ENCODE measurements at places on chromosomes 12 and 14.

DNA sequence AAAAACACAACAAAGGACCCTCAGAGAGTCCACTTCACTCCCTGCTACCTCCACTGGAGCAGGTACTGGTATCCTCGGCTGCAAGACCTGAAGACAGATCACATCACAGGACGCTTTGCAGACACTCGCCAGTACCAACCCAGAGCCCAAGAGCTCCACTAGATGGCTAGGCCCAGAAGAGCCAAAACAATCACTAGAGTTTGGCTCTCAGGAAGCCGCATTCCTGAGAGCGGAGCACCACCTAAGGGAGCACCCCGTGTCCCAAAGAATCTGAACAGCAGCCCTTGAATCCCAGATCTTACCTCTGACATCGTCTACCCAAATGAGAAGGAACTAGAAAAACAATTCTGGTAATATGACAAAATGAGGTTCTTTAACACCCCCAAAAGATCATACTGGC is 399.8 kb downstream of the RAD51B start:
- ATAC-seq = no peak

- ATAC-seq = peak; percentile 47
Observed at GRCh38 chr14:64725261-64725815, 21.1 kb downstream of the PLEKHG3 start.

DNA sequence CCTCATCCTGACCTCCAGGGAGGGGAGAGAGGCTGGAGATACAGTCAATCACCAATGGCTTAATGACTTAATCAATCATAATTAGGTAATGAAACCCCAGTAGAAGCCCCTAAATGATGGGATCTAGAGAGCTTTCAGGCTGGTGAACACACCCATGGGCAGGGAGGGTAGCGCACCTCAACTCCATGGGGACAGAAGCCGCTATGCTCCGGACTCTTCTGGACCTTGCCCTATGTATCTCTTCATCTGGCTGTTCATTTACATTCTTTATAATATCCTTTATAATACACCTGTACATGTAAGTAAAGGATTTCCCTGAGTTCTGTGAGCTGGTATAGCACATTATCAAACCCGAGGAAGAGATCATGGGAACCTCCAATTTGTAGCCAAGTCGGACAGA is 205.9 kb downstream of the STXBP6 start:
- no peak for ATAC-seq

DNA sequence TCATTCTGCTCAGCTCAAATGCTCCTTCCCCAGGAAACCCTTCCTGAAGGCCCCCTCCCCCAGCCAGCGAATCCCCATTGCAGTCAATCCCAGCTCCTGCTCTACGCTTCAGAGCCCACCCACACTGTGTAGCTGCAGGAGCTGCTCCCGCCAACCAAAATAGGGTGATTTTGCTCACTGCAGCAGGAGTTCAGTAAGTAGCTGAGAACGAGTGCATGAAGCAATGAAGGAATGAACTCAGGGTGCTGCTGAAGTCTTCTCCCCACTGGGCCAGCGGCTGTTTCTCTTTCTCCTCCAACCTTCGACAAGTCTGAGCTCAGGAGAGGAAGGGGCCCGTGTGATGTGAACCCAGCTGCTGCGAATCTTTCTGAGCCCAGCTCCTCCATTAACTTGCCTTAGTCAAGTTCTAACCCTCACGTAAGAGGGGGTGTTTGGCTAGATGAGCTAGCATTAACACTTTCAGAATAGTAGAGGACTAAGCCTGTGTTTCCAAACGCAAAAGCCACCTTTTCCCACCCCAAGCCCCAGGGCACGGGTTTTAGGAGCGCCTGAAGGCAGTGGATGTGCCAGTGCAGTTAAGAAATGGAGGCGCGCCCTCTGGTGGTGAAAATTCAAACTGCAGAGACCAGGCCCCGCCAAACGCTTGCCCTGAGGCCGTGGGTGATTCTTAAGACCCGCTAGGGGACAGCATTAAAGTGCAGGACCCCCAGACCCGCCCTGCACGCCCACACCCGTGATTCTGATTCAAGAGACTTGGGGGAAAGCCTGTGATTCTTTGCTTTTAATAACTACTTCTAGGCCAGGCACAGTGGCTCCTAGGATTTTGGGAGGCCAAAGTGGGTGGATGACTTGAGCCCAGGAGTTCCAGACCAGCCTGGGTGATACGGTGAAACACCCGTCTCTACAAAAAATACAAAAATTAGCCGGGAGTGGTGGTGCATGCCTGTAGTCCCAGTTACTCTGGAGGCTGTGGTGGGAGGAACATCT is 11.9 kb upstream of the SERPINA4 start:
- ATAC-seq = peak; percentile 82

DNA sequence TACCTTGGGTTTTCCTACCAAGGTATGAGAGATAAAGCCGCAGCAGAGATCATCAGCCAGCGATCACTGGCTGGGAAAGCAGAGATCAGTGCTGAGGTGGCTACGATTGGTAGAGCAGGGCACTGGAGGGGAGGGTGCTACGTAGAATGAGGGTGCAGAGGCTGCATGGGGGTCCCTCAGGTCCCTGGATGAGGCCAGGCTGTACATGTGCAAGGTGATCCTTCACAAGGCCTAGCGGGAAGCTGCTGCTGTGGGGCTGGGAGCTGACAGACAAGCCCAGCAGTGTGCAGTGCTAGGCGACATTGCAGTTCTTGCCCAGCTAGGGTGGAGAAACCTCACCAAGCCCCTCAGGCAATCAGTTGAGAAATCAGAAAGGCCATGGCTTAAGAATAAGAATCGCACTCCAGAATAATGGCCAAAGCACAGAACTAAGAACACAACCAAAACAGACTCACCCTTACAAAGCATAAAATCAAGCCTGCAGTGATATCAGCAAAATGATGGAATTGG is 37.2 kb upstream of the GPR132 start:
- no peak for ATAC-seq
